GM12878 (cell line): ENCODE measurements at places on chromosomes 7 and 10. TPM values are rescaled to one million over a fixed set of nuclear protein-coding genes. Genes with fewer than 3 reads are reported as not detected.

BUD23 gene
- total RNA-seq = 73.7 and 84.9 TPM in 2 replicates

CAMK1D gene
- 35.5 and 37.0 TPM in 2 replicates for total RNA-seq

RAB19 gene
- 0.35 TPM in 1 of 2 replicates, not detected in the other for total RNA-seq

CFAP70 gene
- total RNA-seq = 0.51 and 0.58 TPM in 2 replicates

PAXIP1 gene
- total RNA-seq = 22.5 and 26.5 TPM in 2 replicates

MSMB gene
- total RNA-seq = not detected in 2 replicates
